SW 1271 (cell line): ENCODE measurements at places on chromosomes 1 and 21.

GRCh38 chr1:202150602-202151001 lies 6.1 kb upstream of the ARL8A start:
- no peak for DNase-seq

DNA sequence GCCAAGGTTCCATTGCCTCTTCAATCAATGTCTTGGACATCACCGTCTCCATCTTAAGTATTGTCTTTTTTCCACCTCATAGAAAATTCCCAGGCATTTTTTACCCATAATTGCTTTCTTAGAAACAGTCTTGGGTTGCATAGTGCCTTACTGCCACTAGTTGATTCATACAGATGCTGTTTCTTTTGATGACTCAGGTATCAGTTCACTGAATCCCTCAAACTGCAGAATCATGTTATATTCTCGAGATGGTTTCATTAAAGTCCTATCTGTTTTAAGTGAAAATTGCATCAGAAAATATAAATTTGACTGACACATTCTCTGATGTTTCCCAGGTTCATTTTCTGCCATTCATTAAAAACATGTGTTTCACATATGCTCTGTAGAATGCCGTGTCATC lies 1489.1 kb downstream of the BRINP3 start:
- DNase-seq, result no peak

- DNase-seq, result no peak
Observed at GRCh38 chr1:197761654-197762053, 13.6 kb downstream of the DENND1B start.

DNA sequence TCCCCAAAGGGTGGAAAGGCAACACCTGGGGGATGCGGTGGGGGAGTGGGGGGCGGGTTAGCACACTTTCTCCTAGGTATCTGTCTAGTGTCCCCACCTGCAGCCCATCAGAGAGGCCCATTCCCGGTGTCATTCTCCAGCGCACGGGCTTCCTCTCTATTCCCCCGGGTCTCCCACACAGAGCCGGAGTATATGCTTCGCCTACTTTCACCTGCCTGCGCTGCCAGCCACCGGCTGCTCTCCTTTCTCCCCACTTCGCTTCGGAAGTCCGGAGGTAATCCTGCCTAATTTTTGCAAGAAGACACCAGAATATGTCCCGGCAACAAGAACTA lies 852 bp downstream of the RGS7 start:
- DNase-seq, result no peak

- no peak for DNase-seq
Observed at GRCh38 chr1:186899577-186899976, 70.8 kb downstream of the PLA2G4A start.

GRCh38 chr1:88472714-88473113 lies 211.4 kb upstream of the PKN2 start:
- no peak for DNase-seq

DNA sequence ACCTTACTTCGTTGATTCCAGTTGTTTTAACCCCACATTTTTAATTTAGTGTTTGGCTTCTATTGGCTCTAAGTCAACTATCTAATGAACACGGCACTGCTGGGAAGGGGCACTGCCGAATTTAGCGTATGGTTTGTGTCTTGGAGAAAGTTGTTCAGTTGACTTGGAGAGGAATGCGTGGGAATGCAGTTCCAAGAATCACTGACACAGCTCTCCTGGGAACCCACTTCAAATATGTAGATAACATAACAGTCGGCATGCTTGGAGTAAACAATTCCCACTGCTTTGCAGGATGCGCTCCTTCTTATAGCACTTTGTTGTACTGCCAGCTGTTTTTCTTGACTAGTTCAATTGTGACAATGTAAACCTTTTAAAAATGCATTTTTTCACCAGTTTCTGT lies 104.3 kb downstream of the RYR2 start:
- no peak for DNase-seq

DNA sequence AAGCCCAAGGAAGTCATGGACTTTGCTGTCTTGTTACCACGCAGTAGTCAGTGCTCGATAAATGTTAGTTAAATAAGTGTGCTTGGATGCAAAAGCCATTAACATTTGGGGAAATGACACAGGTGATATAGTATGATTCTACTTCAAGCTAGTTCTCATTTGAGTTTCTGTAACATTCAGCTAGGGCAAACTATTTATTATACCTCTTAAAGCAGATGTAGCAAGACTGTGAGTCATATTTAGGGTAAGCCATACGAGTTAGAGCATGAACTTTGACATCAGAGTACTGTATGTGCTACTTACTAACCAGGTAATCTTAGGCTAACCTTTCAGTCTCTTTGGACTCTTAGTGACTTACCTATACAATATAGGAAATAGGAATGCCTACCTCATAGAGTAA lies 21.0 kb downstream of the CLCA4 start:
- DNase-seq, result no peak

GRCh38 chr1:156625436-156626078 lies 6.3 kb downstream of the HAPLN2 start:
- DNase-seq, result no peak

DNA sequence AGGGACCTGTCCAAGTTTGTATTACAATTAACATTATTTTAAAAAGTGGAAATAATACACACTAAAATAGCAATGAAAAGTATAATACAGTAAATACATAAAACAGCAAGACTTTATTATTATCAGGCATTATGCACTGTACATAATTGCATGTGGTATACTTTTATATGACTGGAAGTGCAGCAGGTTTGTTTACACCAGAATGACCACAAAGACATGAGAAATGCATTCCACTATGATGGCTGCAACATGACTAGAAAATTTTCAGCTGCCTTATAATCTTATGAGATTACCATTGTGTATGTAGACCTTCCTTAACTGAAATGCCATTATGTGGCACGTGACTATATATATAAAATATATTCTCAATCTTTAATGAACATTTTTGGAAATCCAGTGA lies 1699.6 kb downstream of the KCNT2 start:
- no peak for DNase-seq
